ENCODE measurements at places on chromosomes 6 and 20. TPM values are rescaled to one million over a fixed set of nuclear protein-coding genes. Genes with fewer than 3 reads are reported as not detected.

The ATXN1 gene
- 46.3 TPM for total RNA-seq

The TNFAIP3 gene
- 229 TPM for total RNA-seq

The TFAP2D gene
- total RNA-seq, result not detected

The SMIM8 gene
- 8.5 TPM for total RNA-seq

DNA sequence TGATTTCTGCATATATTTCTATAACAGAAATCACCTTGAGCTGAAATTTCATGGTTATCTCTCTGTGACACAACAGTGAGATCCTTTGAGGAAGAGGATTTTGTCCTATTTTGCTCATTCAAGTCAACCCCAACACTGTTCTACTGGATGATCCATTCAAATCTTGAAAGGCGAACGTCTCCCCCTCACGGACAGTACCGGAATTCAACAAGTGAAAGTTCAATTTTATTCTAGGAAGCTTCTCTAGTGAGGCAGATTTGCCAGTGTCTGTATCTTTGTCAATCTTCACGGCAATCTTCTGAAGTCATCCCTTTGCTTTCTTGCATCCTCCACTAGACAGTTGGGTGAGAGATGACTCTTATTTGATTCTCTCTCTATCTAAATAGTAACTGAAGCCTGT lies 91.7 kb upstream of the PDE7B start:
- no peak for DNase-seq
- H3K4me1 ChIP-seq, result no peaks in the 10 kb centered on the region
- H3K27ac ChIP-seq, result no peak overlapping the region

DNA sequence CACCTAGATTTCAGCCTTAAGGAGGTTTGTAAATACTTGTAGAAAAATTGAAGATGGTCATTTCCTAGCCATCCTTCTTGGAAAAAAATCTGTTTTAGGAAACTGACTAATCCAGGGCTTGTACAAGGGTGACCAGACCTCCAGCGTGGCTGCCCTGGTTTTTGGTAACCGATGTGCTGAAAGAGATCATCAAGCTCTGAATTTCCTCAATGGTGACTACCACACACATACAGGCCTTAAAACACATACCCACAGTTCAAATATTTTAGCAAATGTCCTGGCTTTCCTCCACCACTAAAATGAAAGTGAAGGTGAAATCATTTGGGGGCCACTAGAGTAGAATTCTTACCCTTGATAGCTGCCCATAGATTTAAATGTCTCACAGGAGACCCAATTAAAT lies 215.3 kb upstream of the SUPT3H start:
- no peaks in the 10 kb centered on the region for H3K4me1 ChIP-seq
- H3K4me3 ChIP-seq, result no peak overlapping the region
- H3K36me3 ChIP-seq, result no peaks in the 10 kb centered on the region
- no peak overlapping the region for H3K27ac ChIP-seq

GRCh38 chr20:32631933-32632460 lies 41.7 kb downstream of the C20orf203 start:
- no peak overlapping the region for H3K4me3 ChIP-seq
- H3K27ac ChIP-seq, result no peak overlapping the region
- H3K36me3 ChIP-seq, result no peaks in the 10 kb centered on the region
- peaks cover 12% of the 10 kb centered on the region for H3K4me1 ChIP-seq
- no peaks in the 10 kb centered on the region for H3K27me3 ChIP-seq
- no peak for DNase-seq

DNA sequence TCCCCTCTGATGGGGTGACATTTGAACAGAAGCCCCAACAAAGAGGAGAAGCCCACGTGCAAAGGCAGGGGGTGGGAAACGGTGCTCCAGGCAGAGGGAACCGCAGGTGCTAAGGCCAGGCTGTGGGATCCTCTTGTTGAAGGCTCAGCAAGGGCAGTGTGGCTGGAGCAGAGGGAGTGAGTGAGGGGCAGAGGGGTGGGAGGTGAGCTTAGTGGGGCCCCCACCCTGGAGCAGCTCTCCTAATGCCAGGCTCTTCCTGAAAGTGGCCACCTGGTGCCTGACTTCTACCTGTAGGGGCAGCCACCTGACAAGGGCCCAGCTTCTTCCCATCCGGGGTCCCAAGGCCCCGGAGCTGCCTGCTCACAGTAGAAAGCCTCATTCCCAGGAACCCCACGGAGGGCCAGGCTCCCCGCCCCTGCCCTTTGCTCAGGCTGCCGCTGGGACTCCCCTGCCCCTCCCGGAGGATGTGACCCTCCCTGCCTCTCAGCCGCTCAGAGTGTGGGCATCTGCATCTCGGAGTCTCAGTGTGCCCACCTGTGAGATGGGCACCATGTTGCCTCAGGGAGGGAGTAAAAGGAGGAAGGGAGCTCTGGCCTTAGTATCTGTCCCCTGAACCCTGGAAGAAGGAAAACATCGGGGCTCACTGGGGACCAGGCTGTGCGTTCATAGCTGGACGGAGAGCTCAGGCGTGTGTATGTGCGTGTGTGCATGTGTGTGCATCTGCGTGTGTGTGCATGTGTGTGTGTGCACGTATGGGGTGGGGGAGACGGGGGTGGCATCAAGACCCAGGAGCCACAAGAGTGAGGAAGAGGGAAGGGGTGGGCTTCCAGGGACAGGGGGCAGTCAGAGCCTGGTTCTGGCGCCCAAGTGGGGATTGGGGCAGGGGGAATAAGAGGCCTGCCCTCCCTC lies 119.4 kb downstream of the CEBPB start:
- H3K4me1 ChIP-seq, result no peaks in the 10 kb centered on the region
- no peak for DNase-seq
- no peak overlapping the region for H3K4me3 ChIP-seq
- peaks cover 3% of the 10 kb centered on the region for H3K27me3 ChIP-seq

GRCh38 chr6:47787620-47788497 lies 6.0 kb downstream of the OPN5 start:
- DNase-seq, result no peak
- H3K27ac ChIP-seq, result no peak overlapping the region
- no peaks in the 10 kb centered on the region for H3K36me3 ChIP-seq
- no peaks in the 10 kb centered on the region for H3K4me1 ChIP-seq
- H3K27me3 ChIP-seq, result no peaks in the 10 kb centered on the region

- no peak overlapping the region for H3K4me3 ChIP-seq
- no peaks in the 10 kb centered on the region for H3K27me3 ChIP-seq
- no peaks in the 10 kb centered on the region for H3K36me3 ChIP-seq
- no peaks in the 10 kb centered on the region for H3K4me1 ChIP-seq
- no peak for DNase-seq
Observed at GRCh38 chr20:4740774-4741431, 19.2 kb downstream of the PRND start.

Measured in GM12878 (cell line).